ENCODE measurements at places on chromosomes 7 and 10.

- no peak for DNase-seq
Observed at GRCh38 chr7:50508471-50508943, 56.7 kb downstream of the DDC start.

DNA sequence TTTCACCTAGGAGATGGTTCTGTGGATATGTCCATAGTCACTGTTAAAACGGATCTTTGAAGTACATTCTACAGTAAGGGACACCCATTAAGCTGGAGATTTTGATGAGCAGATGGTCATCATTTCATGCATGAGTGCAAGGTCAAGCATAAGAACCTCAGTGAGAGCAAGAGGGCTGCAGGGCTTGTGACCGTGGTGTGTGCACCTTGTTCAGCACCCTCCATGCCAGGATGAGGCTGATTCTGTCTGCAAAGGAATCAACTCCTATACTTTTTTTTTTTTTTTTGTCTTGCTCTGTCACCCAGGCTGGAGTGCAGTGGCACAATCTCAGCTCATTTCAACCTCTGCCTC, 17.6 kb downstream of the PDSS1 start:
- DNase-seq = no peak

GRCh38 chr7:95105627-95106026, 198.2 kb downstream of the PPP1R9A start:
- no peak for DNase-seq

GRCh38 chr10:126581648-126582046, 88.8 kb downstream of the C10orf90 start:
- no peak for DNase-seq

DNA sequence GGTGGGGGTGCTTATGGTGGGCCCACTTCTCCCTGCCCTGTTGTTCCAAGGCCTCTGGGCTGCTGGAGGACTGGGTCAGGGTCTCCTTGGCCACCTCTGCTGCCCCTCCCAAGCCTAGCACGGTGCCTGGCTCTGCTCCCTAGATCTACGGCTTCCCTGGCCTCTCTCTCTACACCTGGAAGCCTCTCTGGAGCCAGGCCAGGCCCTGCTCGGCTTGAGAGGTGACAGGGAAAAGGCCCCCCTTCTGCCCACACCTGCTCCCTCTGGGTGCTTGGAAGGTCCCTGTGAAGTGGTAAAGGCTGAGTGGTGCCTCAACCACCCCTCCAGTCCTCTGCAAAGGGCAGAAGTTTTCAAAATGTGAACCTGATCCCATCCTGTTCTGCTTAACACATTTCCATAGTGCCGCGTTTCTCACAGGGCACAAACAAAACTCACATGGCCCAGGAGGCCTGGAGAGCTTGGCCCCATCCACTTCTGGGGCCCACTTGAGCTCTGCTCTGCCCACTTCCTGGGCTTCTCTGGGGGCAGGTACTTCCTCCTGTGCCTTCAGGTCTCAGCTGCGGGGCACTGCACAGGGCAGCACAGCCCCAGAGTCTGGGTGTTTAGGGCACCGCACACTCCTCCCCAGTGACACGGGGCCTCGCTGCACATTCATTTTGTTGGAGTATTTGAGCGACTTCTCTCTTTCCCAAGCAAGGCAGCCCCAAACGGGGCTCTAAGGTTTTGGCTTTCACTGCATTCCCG, 169.9 kb downstream of the PIP4K2A start:
- no peak for DNase-seq
